HL-60 (cell line): ENCODE measurements at places on chromosomes 7 and 10.

DNA sequence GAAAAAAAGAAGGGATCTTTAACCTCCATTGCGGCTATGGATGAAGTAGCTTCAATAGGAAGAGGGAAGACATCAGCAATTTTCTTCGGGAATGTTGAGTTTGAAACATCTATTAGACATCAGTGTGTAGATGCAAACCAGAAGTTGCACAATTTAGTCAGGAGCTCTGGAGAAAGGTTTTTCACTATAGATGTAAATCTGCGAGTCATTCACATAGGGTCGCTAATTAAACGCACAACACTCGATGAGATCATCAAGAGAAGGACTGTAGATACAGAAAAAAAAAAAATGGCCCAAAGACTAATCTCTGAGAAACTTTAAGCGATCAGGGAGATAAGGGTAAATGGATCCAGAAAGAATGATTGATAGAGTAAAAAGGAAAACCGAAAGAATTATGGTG lies 61.7 kb upstream of the TES start:
- DNase-seq, result no peak

DNA sequence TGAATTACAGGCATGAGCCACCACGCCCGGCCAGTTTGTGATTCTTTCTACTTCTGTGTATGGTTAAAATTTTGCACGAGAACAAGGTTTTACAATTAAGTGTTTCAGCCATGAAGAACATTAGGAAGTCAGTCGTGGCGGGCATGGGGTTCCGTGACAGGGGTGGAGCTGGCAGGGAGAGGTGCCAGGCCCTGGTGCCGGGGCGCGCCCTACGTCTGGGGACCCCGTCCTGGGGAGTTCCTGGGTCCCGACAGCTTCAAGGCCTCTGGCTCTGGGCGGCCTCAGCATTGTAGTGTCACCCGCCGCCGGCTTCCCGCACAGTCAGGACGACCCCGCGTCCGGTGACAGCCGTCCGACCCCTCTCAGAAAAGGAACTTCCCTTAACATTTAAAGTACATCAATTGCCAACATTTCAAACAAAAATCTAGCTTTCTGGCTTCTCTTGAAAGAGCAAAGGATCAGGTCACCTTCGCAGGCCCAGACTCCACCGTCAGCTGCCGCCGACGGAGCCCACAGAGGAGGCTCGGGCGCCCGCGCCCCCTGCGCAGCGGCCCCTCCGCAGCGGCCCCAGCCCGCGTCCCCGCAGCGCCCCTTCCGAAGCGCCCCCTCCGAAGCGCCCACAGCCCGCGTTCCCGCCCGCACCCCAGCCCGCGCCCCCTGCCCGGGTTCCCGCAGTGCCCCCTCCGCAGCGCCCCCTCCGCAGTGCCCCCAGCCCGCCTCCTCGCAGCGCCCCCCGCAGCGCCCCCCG lies 23.2 kb upstream of the MKI67 start:
- no peak for DNase-seq

- no peak for DNase-seq
Observed at GRCh38 chr7:8618441-8619070, 185.1 kb downstream of the NXPH1 start.

GRCh38 chr7:118059209-118059608 lies 124.8 kb upstream of the LSM8 start:
- no peak for DNase-seq
